Fibroblast of lung (primary cell): ENCODE measurements at places on chromosomes 4 and X.

GRCh38 chr4:1030031-1030430 lies 18.6 kb downstream of the FGFRL1 start:
- DNase-seq = no peak

DNA sequence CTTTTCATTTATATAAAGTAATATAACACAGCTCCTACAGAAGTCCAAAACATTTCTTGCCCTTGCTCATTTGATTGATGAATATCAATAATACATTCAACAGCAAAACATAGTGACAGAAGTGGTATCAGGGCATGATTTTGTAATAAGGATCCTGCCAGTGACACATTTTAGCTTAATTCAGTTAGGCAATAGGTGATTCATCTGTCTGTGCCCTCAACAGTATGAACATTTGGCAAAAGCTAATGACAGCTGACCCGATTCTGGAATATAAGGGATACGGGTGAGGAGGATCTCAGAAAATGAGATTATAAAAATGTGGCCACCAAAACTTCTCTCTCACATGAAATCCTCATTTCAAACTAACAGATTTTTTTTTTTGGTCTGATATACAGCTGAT lies 294.0 kb downstream of the CAMK2D start:
- peak; percentile 75 for DNase-seq

DNA sequence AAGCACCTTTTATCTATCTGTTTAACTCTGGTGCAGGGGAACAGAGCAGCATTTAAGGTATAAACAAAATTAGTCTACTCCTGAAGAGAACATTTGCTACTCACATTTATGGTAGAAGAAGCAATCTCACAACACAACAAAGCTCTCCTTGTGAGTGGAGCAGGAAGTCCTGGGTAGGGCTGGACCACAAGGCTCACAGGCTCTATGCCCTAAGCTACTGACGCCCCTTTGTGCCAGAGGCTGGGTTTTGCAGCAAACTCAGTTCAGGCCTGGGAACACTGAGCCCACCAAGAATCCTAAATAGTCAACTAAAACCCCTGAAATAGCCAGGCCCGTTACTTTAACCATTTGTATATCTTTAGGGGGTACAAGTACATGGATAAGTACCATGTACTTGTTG lies 4.7 kb upstream of the ZXDB start:
- DNase-seq = no peak

DNA sequence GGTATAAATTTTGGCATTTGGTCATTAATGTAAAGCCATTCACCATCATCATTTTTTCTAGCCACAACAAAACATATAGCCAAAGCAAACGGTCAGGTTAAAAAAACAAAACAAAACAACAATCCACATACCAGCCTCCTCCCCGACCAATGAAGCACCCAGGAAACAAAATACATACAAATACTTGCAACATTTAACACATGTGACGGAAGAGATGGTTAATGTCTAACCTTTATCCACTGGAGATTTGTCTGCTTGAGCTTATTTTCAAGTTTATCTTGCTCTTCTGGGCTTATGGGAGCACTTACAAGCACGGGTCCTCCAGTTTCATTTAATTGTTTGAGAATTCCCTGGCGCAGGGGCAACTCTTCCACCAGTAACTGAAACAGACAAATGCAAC lies 857.5 kb upstream of the FTHL17 start:
- no peak for DNase-seq
